ENCODE measurements at places on chromosomes 6 and 20.

GRCh38 chr20:21534886-21535285, 21.0 kb upstream of the NKX2-2 start:
- no peak for DNase-seq

- no peak for DNase-seq
Measured at GRCh38 chr20:8133851-8134451, 1.9 kb downstream of the PLCB1 start.

- DNase-seq = no peak
Measured at GRCh38 chr6:79034865-79035264, 43.2 kb downstream of the PHIP start.

GRCh38 chr6:40887079-40887791, 151.8 kb downstream of the UNC5CL start:
- no peak for DNase-seq

All from hematopoietic multipotent progenitor cell (in vitro differentiated cells).